ENCODE measurements at places on chromosomes 1 and 21.

- DNase-seq, result peak; percentile 62
Measured at GRCh38 chr1:191641420-191642260, 516.6 kb upstream of the RGS18 start.

GRCh38 chr1:8073112-8073855 is 47.2 kb upstream of the ERRFI1 start:
- DNase-seq, result no peak

GRCh38 chr1:5906116-5906515 is 86.1 kb downstream of the NPHP4 start:
- DNase-seq, result no peak

- DNase-seq, result no peak
Measured at GRCh38 chr1:148379170-148379500, 104.0 kb downstream of the PPIAL4G start.

GRCh38 chr21:33075128-33075527 is 5.2 kb downstream of the OLIG1 start:
- DNase-seq, result no peak
